OCI-LY7 (cell line): ENCODE measurements at places on chromosomes 1 and 21.
A peak's percentile ranks its signal among the peaks of the same experiment; 100 is the strongest.

DNA sequence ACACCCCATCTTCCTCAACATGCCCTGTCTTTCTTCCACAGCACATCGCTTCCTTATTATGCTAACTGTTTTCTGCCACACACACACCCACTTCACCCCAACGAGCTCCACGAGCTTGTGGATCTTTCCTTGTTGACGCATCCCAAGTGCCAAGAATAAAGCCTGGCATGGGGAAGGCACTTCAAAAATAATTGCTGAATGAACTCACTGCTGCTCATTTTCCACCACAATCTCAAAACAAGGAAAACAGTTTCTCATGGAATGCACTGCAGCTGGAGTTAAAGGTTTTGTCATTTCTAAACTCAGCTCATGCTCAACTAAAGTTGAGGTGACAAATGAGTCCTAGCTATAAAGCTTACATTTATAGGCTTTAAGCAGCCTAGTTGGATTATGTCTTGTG lies 86.0 kb downstream of the TIAM1 start:
- no peak for DNase-seq

DNA sequence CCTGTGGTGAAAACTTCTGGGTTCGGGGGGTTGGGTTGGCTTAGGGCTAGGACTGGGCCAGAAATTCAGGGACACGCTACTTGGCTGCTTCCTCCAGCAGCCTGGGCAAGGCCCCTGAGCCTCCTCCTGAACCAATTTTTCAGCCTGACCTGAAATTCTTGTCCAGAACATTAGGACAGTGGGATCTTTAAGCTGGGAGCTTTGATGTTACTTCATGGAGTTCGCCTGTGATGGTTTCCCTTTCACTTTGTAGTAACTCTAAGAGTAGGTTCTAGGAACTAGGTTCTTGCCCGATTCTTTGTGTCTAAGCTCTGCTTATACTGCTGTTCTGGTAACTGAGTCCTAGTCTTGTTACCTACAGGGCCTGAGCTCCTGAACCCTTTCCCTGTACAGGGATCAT lies 75.3 kb downstream of the S1PR1 start:
- DNase-seq = no peak

DNA sequence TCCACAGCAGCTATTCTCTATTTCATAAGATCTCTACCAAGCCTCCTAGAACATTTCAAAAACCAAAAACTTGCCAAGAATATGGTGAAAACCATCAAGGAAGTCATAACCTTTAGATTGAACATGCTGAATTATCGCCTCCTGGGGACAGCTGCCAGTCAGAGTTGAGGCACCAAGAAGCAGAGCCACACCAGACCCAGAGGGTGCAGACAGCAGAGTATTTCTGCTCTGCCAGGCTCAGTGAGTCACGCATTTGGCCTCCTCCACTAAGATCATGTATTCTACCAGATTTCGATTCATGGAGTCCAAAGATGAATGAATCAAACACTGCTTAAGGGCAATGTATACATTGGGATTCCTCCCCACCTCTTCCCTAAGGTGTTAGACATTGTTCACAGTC lies 2.1 kb downstream of the F3 start:
- DNase-seq = no peak

GRCh38 chr21:17414766-17415165 lies 98.1 kb upstream of the CXADR start:
- DNase-seq = no peak

GRCh38 chr1:31152181-31152795 lies 86.8 kb upstream of the PUM1 start:
- peak; percentile 33 for DNase-seq

- DNase-seq = no peak
Measured at GRCh38 chr1:25018943-25019336, 88.9 kb upstream of the RUNX3 start.

GRCh38 chr1:41024953-41025352 lies 3.4 kb upstream of the SLFNL1 start:
- no peak for DNase-seq

- no peak for DNase-seq
Measured at GRCh38 chr1:213057264-213058059, 6.4 kb downstream of the RPS6KC1 start.

DNA sequence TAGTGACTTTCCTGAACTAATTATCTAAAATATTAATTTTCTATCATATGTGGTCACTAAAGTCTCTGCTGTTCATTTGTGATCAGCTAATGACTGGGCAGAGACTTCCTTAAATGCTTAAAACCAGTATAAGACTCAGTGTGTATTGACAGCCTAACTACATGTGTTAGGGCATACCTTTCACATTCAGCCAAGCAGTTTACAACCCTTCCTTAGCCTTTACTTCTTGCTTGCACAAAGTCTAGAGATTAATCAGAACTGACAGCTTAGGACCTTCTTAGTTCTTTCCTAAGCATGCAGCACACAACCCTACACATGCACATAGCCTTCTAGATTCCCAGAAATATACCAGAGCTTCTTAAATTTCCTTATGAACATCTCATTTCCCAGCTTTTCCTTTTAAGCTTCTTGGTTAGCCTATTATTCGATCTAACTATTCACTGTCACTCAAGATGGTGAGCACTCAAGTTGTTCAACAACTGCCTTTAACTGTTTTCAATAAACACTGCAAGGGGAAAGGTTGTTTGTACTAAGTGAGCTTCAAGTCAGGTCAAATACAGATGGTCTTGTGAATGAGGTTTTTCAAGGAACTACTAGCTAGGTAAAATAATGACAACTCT lies 13.4 kb downstream of the EYA3 start:
- DNase-seq = no peak

GRCh38 chr1:91833946-91834345 lies 52.0 kb downstream of the TGFBR3 start:
- no peak for DNase-seq

DNA sequence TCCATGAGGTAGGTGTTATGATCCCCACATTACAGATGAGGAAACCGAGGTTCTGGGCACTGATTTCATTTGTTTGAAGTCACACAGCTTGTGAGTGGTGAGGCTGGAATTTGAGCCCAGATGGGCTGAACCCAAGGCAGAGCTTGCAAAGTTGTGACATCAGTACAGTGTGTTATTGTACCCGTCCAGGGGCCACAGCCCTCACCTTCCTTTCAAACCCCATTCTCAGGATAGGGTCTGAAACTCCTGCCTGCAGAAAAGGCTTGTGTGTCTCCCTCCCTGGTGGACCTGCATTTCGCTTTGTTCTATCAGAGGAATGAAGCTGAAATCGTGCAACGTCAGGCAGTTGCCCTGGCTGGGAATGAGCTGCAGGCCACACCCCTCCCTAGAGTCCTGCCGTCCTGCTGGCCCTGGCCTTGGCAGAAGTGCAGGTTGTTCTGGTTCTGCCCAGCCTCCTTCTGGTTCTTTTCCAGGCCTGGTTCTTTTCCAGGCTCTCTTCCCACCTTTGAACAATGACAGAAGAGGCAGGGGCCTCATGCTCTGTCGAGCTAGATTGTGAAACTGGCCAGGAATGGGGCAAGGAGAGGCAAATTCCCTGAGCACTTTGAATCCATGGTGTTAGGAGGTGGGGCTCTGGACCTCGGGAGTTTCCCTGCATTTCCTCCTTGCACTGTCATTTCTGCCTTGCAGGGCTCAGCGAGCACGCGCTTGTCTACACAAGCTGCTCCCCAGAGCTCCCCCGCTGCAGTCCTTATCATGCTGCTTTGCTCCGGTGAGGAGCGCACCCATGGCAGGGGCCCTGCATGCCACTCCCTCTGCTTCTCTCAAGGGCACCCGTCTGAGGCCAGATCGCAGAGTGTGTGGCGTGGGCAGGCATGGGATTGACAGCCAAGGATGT lies 8.2 kb upstream of the MYOM3 start:
- DNase-seq = no peak

DNA sequence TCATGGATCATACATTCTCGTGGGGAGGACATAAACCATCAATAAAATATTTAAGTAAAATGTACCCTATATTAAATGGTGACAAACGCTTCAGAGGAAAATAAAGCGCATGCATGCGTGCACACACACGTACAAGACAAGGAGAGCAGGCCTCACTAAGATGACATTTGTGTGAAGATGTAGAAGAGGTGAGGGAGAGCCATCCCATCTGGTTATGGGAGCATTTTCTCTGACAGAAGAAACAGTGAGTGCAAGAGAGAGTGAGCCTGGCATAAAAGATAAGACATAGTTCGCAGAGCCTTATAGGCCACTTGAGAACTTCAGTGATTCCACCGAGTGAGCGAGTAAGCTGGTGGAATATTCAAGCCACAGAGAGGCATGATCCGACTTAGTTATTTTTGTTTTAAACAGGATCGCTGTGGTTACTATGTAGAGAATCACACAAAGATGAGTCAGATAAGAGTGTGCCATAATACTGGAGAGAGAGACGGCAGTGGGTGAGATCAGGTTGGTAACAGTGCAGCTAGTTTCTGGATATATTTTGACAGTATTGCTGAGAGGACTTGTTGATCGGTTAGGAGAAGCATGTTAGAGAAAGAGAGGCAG lies 624.2 kb downstream of the PLPP3 start:
- DNase-seq = no peak

- no peak for DNase-seq
Measured at GRCh38 chr1:108113496-108113895, 86.6 kb downstream of the SLC25A24 start.

GRCh38 chr1:188782220-188782841 lies 1695.3 kb downstream of the BRINP3 start:
- DNase-seq = peak; percentile 35

DNA sequence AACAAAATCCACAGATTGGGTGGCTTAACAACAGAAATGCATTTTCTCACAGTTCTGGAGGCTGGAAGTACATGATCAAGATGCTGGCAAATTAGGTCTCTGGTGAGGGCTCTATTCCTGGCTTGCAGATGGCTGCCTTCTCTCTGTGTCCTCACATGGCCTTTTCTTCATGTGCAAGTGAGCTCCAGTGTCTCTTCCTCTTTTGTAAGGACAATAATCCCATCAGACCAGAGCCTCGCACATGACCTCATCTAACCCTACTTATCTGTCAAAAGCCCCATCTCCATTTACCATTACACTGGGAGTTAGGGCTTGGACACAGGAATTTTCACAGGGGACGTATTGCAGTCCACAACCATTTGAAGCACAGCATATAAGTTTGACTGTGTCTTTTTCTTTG lies 181.6 kb downstream of the NEGR1 start:
- no peak for DNase-seq

GRCh38 chr1:145927063-145927886 lies at the start of gene RBM8A:
RBM8A (minus strand) TSS chr1:145927484; CDS start chr1:145927426, 58 bp downstream.
- peak; percentile 99 for DNase-seq
